ENCODE measurements at places on chromosomes 16 and 17.

DNA sequence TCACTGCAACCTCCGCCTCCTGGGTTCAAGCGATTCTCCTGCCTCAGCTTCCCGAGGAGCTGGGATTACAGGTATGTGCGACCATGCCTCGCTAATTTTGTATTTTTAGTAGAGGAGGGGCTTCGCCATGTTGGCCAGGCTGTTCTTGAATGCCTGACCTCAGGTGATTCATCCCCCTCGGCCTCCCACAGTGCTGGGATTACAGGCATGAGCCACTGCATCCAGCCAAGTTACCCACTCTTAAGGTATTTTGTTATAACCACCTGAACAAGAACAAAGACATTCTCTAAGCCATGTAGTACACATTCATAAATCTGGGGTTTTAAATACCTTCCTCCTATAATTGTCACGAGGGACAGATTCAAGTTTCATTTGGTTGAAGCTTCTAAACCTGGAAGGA is 12.3 kb upstream of the TMEM170A start:
- no peak for DNase-seq

- no peak for DNase-seq
Measured at GRCh38 chr16:75559564-75560372, 3.7 kb upstream of the TMEM231 start.

- no peak for DNase-seq
Measured at GRCh38 chr17:50101346-50102163, 6.4 kb downstream of the PDK2 start.

DNA sequence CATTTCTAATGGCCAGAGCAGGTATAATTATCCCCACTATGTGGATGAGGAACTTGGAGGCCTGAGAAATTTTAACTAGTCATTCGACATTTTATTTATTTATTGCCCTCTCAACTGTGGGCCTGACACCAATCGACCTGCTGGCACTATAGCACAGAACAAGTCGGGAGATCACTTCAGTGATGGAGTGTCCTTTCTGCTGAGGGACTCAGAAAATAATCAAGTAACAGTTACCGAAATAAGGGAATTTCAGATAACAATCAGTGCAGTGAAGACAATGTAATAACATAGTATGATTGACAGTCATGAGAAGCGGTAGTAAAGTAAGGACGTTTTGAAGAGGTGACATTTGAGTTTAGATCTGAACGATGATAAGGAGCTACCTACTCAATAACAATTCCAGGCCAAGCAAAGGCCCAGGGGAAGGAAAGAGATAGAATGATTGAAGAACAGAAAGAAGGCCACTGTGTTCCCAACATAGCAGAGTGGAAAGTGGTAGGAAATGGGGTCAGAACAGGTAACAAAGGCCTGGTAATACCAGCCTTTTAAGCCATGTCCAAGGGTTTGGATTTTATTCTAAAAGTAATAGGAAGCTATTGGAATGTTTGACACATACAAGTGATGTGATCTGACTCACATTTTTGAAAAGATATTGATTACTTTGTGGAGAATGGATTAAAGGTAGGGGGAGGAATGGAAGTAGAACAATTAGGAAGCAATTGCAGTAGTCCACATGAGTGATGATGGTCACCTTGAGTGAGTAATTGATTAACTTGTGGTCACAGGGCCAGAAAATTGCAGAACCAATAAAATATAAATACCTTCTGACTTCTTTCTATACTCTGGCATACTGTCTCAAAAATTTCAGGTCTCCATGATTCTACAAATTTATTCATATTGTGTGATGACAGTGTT is 1.4 kb downstream of the STXBP4 start:
- no peak for DNase-seq

GRCh38 chr16:11788914-11789313 is 8.1 kb downstream of the ZC3H7A start:
- no peak for DNase-seq

- no peak for DNase-seq
Measured at GRCh38 chr17:69547947-69548346, 133.4 kb downstream of the MAP2K6 start.

GRCh38 chr17:8080799-8081219 is 6.7 kb downstream of the ALOX12B start:
- DNase-seq, result no peak

GRCh38 chr16:23726710-23727109 is 13.7 kb upstream of the ERN2 start:
- no peak for DNase-seq

DNA sequence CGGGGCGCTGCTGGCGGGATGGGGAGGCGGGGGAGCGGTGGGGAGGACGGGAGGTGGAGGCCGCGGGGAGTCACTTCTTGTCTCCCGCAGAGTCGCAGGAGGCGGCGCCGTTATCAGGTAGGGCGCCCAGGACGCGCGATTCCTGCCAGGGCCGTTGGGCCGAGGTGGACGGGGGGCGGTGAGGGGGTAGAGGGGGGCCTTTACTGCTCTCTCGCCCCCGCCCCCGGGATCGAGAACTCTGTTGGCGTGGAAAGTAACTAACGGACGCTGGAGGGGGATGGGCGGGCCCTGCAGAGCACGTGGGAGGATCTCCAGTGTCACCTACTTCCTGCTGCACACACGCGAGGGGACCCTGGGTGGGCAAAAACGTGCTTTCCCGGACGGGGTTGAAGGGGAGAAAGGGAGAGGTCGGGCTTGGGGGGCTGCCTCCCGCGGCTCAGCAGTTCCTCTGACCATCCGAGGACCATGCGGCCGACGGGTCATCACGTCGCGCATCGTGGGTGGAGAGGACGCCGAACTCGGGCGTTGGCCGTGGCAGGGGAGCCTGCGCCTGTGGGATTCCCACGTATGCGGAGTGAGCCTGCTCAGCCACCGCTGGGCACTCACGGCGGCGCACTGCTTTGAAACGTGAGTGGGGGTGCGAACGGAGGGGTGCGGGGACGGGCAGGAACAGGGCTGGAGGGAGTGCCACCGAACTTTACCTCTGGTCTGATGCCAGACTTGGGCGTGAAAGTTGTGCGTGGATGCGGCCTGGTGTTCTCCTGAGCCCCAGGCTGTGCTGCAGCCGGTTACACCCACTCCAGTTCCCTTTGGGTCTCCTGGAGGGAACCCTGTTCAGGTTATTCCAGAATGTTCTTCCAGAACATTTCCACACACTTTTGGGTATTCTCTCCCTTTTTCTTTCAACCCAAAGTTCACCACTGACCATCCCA is 569 bp downstream of the PRSS21 start:
- no peak for DNase-seq

- no peak for DNase-seq
Measured at GRCh38 chr16:57621521-57622271, 6.7 kb upstream of the ADGRG1 start.

DNA sequence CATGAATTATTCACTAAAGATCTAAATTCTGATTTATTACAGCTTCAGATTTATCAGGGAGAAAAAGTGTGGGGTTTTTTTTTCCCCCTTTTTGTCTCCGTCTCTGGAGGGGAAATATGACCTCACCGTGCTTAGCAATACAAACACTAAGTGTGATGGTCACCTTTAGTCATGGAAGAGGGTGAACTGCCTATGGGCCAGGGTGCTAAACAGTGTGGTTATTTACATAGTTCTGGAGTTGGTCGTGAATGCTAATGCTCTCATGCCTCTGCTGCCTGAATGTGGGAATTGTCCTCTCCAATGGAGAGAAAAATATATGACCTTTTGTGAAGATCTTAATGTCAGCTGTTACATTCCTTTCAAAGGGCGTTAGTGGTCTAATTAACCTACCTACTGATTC is 44.8 kb upstream of the MSI2 start:
- no peak for DNase-seq

DNA sequence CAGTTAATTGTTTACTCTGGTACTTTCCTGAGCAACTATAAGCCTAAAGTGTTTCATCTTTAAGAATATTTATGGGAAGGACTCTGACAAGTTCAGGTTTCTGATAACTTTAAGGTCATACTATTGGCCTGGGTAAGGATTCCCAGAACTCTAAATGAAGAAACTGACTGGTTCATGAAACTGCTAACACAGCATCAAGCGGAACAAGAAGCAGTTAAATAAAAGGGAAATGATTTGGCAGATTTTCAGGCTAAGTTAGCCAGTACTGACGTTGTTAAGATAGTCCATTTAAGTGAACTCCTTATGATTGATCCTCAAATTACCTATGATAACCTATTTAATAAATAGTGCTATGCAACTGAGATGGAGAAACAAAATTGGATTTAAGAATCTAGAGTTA is 101.6 kb upstream of the CES5A start:
- DNase-seq, result no peak

DNA sequence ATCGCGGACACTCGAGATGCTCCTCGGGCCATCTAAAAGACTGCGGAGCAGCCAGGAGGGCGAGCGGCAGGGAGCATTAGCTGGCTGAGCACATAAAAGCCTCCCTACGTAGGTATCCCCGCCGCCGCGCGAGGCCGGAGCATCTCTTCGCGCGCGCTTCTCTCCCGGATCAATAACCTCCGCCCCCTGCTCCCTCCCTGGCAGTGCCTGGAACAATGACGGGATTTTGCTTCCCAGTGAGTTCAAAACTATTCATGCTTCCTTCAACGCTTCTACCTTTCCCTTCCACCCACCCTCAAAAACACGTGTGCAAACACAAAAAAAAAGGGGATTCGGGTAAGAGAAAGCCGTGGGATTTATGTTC is 984 bp downstream of the CENPV start:
- DNase-seq, result no peak

DNA sequence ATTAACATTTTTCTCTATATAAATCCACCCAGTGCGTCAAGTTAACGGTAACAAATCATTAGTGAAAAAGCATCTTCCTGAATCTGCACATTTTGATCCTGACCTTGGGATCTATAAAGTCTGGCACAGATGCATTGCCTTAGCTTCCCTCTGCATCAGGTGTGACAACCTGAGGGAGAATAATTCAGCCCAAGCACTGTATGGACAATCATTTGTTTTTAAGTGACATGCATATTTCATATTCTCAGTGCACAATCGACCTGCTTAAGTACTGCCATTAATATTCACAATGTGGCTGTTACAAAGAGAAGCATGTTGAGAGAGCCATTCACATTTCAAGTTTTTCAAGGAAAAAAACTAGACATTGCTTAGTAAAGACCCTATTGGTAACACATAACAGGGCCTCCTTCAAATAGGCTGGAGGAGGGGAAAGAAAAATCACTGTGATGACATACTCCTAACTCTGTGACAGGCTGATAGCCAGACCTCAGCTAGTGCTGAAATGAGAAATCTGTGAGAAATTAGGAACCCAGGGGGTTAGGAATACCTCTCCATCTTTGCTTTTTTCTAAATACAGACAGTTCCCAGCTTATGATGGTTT is 505.3 kb upstream of the CDH5 start:
- no peak for DNase-seq

GRCh38 chr17:7840441-7840840 is 6.4 kb downstream of the KDM6B start:
- no peak for DNase-seq

DNA sequence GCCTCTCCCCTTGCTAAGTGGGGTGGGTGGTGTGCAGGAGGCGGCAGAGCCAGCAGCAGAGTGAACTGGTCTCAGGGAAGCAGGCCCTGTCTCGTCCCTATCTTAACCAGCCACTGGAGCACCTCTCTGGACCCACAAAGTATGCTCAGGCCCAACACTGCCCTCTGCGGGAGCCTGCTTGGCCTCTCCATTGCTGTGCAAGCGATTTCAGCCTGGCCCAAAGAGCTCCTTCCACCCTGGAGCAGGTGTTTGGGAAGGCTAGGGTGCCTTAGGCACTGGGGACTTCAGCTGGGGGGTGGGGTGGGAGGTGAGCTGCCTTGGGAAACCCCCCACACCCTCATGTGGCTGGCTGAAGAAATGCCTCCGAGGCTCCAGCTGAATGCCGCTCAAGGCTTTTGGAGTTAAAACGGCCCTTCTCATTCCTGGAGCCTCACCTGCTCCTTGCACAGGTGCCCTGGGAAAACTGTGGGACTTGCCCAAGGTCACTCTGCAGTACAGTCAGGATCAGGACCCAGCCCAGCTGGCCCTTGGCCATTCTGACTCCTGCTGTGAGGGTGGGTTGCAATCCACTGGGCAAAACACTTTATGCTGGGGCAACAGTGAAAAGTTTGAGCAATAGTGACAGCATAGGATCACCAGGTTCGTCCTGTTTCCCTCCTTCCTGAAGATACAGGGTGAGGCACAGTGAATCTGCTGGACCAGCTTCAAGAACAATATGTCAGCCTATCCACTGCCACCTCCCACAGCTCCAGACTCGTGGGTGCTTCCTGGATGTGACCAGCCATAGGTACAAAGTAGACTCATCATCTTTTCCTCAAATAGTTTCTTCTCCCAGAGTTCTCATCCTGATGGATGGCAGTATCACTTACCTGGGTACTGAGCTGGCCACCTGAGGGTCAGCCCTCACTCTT is 5.9 kb upstream of the UBE2O start:
- DNase-seq, result no peak

- peak; percentile 62 for DNase-seq
Measured at GRCh38 chr17:8109661-8110455, 8.5 kb downstream of the ALOXE3 start.

GRCh38 chr17:66834919-66835454 is at the start of gene CACNG5:
Gene CACNG5, plus strand, starts transcription at chr17:66835117. Its CDS starts 42,216 bp downstream, at chr17:66877333.
- DNase-seq, result no peak

DNA sequence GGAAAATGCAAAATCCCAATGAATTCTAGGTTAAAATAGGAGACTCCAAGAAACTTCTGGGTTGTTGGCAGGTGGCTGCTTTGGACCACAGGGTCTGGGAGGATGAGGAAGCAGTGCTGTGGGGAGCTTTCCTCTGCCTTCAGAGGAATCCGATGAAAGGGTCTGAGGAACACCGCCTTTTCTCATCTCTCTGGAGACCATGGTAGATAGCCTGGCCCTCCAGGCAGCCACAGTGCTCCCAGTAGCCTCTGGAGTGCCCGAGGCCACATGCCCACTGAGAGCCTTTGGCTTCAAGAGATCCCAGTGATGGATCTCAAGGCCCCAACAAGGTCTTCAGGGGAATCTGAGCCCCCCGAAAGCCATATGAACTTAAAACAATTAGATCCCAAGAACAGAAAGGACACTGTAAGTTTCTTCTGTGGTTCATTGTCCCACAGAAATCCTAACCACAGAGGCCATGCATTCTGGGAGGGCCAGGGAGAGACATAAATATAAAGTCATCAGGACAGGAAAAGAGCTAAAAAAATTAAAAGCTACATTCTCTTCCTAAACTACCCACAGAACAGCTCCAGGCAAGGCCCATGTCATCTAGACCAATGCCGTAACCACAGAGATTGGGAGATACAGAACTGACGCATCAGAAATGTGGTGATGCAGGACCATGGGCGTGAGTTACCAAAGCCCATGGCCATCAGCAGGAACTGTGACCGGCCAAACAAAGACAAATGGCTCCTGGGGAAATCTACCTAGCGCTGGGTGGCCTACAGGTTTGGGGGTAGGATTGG is 24.3 kb downstream of the TK2 start:
- DNase-seq, result no peak
